Stimulated activated CD4-positive, alpha-beta T cell treated with anti-CD3 and anti-CD28 coated beads, Interleukin-2, amount 100 ng/mL, for 4 hours (primary cell): ENCODE measurements at places on chromosomes 6 and 20.

GRCh38 chr20:57425150-57426013 lies 34.2 kb downstream of the RBM38 start:
- DNase-seq = no peak

- no peak for DNase-seq
These were observed 69.1 kb downstream of the FOXA2 start for GRCh38 chr20:22515264-22515663.

GRCh38 chr6:108120311-108120710 lies 45.5 kb upstream of the NR2E1 start:
- no peak for DNase-seq

- no peak for DNase-seq
These were observed 116.2 kb downstream of the TNFAIP3 start for GRCh38 chr6:137983269-137983668.

GRCh38 chr6:116385921-116386320 lies 15.2 kb downstream of the DSE start:
- no peak for DNase-seq

GRCh38 chr20:61805781-61806180 lies 259.9 kb downstream of the TAF4 start:
- no peak for DNase-seq

GRCh38 chr20:59047938-59048680 lies 5.5 kb upstream of the PRELID3B start:
- no peak for DNase-seq

- DNase-seq = no peak
These were observed 26.1 kb downstream of the RRBP1 start for GRCh38 chr20:17655865-17656479.

DNA sequence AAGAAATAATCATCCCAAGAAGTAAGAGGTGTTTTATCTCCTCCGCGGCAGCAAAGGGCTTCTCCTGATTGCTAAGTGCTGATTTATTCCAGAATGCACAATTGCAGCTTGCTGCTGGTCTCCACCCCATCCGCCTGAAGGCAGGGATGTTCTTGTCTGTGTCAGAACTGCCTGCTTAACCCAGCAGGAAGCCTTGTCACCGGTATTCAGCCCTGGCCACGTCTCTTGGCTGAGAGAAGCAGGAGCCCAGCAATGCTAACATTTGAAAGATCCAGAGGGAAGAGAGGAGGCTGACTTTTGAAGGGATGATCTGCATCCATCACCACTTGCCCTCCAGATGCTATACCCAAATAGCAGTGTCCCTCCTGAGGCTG lies 4.2 kb downstream of the SCML4 start:
- DNase-seq = no peak

GRCh38 chr20:63434599-63435378 lies 37.7 kb downstream of the KCNQ2 start:
- DNase-seq = peak; percentile 70

- DNase-seq = no peak
These were observed 114.1 kb downstream of the CD83 start for GRCh38 chr6:14231501-14232280.

DNA sequence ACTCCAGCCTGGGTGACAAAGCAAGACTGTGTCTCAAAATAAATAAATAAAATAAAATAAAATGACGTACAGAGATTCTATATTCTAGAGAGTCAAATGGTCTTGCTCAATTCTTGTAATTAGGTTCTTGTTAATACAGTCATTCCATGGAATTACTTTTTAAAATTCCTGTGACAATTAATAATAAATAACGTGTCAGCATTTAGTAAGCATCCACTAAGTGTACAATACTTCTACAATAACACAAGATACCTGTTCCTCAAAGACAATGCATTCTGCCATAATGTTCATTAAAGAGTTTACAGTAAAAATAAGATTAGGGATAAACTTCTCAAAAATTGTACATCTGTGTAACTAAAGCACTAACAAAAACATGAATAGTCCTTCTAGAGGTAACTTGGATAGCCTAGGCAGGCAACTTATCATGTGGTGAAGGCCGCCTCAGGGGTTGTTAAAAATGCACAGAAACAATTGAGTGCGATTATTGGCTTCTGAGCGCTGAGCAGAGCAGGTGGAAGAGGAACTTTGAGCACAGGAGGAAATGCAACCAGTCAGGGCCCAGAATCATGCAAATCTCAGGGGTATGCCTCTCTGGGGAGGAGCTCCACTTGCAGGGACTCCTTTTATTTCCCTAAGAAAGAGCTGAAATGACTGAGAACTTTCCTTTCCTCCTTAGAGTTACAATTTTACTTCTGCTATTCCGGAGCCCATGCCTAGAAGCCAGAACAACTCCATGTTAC lies 37.1 kb downstream of the QRSL1 start:
- DNase-seq = no peak

DNA sequence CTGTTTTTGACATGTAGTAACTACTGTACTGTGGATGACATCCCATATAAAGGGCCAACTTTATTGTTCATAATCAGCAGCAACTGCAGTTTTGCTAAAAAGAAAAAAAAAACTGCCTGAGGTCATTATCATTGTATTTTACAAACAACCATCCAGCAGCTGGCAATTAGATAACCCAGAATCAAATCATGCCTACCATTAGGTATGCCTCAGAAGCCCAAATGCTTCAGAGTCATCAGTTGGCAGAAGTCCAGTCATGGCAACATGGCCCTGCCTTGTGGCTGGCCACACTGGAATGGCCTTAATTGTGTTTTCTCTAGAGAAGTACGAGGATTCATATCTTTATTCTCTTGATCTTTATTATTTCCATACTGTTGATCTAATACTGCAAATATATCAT lies 462.4 kb upstream of the NRSN1 start:
- no peak for DNase-seq

DNA sequence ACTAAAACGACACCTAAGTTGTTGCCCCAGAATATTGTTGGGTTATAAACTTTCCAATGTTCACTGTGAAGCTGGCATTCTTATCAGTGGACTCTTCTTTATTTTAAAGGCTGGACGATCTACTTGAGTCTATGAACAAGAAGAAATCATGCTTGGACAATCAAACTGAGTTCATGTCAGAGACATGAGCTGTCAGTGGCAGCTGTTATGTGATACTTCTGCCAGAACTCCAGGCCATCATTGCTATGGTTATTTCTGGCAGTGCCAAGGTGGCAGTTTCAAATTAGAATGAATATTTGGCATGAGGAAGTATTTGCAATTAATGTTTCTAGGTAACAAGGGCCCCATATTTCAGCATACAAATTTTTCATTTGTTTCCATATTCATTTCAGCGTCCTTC lies 417.3 kb downstream of the LMBRD1 start:
- DNase-seq = no peak

DNA sequence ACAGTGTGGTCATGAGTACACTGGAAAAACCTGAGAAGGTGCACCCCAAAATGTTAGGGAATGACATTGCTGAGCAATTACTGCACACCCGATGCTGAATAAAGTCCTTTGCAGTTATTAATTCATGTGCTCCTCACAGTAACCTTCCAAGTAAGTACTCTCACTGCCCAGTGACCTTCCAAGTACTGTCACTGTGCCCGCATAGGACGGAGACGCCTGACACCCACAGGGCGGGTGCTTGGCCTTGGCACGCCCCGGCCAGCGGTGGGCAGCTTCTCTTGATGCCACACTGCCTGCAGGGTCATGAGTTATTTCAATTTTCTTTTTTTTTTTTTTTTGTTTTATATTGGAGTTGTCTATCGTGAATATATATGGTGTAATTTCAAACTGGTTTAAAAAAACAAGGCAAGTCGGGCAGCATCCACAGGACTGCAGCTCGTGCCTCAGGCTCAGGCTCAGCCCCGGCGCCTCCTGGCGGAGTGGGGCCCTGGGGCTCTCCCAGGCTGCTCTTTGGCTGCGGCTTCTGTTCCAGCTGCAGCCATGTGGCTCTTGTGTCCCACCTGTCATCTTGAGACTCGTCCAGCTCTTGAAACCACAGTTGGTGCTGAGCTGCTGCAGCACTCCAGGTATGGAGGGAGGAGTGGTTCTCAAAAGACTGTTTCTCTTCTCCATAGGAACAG lies 27.0 kb downstream of the PNLDC1 start:
- DNase-seq = no peak

DNA sequence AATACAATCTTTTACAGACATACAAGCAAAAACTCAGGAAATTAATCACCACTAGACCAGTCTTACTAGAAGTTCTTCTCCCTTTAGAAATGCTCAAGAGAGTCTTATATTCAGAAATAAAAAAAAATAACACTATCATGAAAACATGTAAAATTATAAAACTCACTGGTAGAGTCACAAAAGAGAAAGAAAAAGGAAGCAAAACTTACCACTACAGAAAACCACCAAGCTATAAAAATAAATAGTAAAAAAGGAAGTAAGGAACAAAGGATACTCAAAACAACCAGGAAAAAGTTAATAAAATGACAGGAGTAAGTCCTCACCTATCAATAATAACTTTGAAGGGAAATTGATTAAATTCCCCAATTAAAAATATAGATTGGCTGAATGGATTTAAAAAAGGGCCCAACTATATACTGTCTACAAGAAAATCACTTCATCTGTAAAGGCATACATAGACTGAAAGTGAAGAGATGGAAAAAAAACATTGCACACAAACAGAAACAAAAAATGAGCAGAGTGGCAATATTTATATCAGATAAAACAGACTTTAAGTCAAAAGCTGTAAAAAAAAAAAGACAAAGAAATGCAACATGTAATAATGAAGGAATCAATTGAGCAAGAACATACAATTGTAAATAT lies 489.5 kb downstream of the KIF16B start:
- DNase-seq = no peak

DNA sequence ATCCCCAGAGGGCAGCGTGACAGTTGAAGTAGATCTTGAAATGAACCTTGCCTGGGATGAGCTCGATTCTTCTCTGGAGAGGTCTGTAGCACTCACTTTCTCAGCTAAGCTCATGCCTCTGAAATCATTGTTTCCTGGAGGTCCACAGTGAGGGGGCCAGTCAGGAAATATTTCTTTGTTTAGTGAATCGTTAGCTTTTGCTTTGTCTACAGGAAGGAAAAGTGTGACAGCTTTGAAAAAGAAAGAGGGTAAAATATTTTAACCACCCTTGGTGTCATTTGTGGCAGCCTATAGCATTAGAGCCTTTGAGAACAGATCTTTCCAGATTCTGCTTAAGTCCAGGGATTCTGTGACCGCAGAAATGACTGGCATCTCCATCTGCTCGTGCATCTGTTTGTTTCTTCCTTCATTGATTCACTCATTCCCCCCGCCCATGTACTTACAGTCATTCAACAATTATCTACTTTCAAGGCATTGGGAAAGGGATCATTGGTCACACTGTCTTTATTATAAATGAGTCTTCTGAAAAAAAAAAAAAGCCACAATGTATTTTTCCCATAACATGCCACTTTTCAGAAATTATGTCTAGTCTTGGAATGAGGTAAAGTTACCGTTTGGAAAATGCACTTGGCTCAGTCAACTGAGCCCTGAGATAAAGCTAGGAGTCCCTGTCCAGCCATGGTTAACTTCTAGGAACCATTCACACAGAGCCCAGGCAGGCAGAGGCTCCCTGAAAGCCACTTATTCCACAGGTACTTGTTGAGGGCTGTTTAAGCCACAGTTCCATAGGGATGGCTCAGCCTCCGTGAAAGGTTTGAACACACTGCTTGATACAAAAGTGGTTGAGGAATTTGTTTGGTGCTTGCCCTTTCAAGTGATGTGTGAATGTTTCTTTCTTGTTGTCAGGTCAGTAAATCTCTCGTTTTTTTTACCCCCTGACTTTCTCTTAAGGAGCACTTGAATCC lies 86.0 kb downstream of the TIAM2 start:
- DNase-seq = no peak

GRCh38 chr6:70764706-70765105 lies 97.0 kb downstream of the SMAP1 start:
- DNase-seq = no peak

- DNase-seq = no peak
These were observed 90.9 kb downstream of the DTD1 start for GRCh38 chr20:18678549-18679419.

DNA sequence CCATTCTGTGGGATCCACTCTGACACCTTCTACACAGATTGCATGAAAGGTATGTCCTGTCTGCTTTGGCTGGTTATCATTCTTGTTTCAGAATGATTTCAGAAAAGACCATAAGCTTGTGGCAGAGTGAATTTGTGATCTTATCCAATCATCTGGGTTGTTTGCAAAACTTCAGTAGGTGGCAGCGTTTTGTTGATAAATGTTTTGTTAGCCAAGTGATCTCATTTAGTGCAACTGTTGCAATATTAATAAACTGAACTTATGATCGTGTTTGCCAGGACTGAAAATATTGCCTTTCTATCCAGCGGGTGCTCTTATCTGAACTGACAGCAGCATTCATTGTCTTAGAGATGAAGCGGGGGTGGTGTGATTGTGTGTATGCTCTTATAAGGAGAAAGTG lies 613.2 kb upstream of the NOX3 start:
- no peak for DNase-seq

- no peak for DNase-seq
These were observed 32.3 kb upstream of the SLC22A23 start for GRCh38 chr6:3489027-3489757.
